ENCODE measurements at places on chromosomes 16 and 17.

DNA sequence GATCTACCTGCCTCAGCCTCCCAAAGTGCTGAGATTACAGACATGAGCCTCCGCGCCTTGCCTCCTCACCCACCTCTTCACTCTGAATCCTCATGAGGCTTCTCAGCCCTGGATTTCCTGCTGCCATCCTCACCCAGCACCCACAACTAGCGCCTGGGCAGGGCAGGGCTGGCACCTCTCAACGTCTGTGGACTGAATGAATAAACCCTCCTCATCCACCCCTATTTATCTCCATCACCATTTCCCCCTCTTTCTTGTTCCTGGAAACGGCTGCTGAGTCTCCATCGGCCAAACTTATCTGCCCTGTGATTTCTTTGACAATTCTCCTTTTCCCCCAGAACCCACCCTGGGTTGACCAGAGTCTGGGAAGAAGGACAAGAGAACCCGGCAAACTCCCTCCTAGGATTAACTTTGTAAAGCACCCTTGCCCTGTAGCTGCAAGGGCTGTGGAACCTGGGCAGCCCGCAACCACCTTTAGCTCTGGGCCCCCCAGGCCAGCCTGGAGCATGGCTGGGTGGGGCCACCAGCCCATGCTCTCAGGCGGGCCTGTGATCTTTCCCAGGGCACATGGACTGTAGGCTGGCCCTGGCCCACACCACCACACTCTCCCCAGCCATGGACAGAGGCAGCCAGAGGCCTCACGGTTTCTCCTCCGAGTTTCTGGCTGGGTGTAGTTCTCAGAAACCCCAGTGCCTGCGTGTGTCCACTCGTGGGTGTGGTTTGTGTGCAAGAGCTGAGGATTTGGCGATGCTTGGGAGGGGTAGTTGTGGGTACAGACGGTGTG is 2.4 kb downstream of the SPN start:
- no peak for DNase-seq

- DNase-seq, result no peak
Observed at GRCh38 chr16:71626858-71627213, 852 bp downstream of the MARVELD3 start.

- DNase-seq, result no peak
Observed at GRCh38 chr16:67661101-67661761, 471 bp downstream of the PARD6A start.

- no peak for DNase-seq
Observed at GRCh38 chr16:56669005-56669839, at the start of gene MT1H. MT1H (plus strand) TSS chr16:56669814; CDS start chr16:56669885, 71 bp downstream.

DNA sequence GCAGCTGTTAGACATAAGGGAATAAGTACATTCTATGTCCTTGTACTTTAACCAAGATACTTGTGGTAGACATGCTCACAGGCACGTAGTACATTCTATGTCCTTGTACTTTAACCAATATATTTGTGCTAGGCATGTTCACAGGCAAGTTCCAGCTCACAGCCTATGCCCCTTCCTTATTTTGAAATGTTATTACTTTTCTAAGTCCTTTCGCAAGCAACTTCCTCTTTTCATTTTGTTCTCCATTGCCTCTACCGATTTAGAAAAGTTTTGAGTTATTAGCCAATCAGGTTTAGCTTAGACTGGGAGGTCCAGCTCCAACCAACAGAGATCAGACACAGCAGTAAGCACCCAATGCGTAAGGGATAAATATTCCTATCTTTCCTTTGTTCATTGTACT is 60.1 kb upstream of the NUDT7 start:
- no peak for DNase-seq

GRCh38 chr16:69293401-69293800 is 17.7 kb upstream of the VPS4A start:
- DNase-seq, result no peak

GRCh38 chr17:81365148-81365600 is 30.1 kb upstream of the BAHCC1 start:
- DNase-seq, result peak; percentile 25

DNA sequence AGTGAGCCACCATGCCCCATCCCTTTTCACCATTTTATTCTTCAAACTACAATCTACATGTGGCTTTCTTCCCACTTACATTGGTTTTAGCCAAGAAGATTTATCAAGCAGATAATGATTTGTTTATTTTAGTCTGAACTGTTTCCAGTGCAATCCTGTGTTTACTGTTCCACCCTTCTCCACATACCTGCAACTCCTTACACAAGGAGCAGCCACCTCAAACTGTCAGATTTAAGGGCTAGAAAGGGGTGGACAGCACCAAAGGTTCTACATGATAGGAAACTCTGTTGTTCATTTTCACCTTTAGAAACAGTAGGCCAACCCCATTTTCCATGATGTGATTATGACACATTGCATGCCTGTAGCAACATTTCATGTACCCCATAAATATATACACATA is 1.9 kb downstream of the RUNDC1 start:
- DNase-seq, result no peak

- DNase-seq, result no peak
Observed at GRCh38 chr16:70754851-70755600, 45.9 kb downstream of the VAC14 start.

All from NCI-H774 (cell line).